ENCODE measurements at places on chromosomes 12 and 14.

- DNase-seq, result no peak
Observed at GRCh38 chr12:51222461-51222860, 4.6 kb upstream of the POU6F1 start.

DNA sequence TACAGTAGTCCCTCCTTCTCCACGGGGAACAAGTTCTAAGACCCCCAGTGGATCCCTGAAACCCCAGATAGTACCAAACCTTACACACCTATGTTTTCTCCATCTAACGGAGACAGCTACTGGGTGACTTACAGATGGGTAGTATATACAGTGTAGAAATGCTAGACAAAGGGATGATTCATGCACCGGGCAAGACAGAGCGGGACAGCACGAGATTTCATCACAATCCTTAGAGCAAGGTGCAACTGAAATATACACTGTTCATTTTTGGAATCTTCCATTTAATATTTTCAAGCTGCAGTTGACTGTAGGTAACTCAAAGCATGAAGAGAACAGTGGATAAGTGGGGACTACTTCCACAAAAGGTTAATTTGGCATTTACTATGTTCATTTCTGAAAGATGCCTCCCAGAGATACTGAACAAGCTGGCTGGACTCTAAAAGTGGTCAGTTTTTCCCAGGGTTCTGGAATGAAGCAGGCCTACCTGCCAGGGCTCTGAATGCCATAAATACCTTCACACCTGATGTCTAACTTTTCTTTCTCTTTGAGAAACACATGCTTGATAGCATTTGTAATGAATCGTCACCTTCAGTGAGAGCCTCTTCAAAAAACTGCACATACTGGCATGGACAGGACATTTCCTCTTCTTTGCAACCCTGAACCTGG, 127.7 kb upstream of the FOXN3 start:
- no peak for DNase-seq

DNA sequence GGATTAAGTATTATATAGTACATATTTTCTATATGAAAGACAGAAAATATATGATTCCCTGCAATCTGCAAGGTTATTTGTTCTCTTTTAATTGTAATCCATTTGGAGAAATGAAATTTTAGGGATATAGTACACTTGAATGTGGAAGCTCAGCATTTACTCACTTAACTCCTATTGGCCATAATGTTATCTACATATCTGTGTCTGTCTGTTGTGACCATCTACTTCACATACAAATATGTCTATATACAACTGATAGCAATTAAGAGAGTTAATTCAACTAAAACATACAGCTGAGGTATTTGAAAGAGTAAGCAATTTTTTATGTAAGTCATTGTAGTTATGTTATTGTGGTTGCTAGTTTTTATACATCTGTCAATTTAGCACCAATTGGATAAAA, 12.9 kb downstream of the FOXG1 start:
- no peak for DNase-seq

DNA sequence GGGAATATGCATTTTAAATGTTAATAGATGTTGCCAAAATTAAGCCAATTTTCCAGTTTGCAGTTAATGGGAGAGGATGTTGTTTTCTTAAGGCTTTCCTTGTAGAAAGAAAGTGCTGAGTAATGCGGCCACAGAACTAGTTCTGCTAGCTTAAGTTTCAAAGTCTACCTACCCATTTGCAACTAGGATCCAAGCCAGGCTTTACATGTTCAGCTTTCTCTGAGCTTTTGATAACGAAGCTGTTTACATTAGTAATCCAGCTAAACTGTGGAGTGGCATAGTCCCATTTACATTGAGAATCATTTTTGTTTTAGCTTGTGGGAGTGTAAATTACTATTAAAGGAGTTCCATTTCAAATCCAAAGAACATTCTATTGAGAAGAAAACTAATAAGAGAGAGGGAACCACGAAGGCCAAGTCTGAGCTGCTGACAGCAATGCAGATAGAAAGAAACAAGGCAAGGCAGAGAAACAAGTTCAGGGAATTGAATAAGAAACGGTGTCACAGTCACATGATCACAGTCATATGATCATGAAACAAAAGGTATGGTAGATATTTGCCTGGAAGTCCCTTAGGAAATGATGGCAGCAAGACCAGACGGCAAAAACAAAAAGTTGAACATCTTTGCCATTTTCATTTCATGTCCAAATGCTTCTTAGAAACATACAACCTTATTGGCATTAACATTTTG, 274.9 kb downstream of the PAWR start:
- no peak for DNase-seq

DNA sequence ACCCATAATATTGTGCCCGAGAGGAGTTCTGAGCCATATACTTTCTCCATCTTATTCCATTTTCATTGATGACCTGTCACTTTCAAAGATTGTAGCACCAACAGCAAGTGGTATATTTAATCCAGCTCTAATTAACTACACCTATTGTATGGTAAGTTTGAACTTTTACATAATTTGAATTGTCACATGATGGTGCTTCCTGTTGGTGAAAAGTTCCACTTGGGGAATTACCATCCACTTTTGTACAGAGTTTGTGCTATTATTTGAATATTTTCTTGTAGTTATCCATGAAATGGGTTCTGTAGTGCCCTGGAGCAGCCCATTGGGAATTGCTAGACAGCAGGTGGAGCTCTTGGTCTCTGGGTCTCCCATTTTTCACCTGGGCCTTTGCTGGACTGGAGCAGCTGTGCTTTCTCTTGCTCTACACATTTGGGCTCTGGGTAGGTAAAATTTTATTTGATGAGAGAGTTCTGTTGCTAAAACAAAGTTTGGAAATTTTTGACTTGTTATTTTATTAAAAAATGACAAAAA, 3.0 kb downstream of the SMCO3 start:
- no peak for DNase-seq

GRCh38 chr12:52209321-52209720, 17.5 kb upstream of the KRT80 start:
- no peak for DNase-seq

Measured in stromal cell of bone marrow (primary cell).